ENCODE measurements at places on chromosomes 16 and 17.
A peak's percentile ranks its signal among the peaks of the same experiment; 100 is the strongest.

DNA sequence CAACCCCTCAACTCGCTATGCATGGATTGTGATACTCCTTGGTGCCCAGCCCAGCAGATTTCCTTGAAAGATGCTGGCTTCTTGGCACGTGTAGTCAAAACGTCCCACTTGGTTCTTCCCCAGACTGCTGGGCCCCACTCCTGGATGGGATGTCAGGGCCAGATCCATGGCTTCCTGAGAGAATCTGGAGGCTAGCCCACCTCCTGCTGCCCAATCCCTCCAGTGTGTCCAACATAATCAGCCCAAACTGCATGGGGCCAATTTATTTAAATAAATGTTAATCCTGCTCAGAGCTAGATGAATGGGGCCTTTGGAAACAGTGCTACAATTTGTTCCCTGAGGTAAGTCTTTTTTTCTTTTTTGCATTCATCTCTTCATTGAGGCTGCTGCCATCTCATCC is 49.4 kb downstream of the WSB1 start:
- DNase-seq = no peak

DNA sequence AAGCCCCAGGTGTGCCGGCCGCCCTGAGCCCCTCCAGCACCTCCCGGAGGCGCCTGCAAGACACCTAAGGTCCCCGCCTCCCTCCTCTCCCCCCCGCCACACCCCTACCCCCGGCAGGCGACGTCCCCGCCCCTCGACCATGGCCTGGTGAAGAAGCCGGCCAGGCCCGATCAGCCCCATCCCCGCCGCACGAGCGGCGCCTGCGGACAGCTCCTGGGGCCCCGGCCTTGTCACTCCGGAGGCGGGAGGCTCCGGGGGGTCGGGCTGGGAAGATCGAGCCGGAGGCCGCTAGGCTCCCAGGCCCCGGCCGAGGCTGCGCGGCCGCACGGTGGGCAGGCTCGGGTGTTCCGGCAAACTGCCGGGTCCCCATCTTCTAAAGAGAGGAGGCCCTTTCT is 405 bp upstream of the ACE start:
- DNase-seq = no peak

GRCh38 chr17:49637050-49637449 is 40.8 kb downstream of the SPOP start:
- no peak for DNase-seq

DNA sequence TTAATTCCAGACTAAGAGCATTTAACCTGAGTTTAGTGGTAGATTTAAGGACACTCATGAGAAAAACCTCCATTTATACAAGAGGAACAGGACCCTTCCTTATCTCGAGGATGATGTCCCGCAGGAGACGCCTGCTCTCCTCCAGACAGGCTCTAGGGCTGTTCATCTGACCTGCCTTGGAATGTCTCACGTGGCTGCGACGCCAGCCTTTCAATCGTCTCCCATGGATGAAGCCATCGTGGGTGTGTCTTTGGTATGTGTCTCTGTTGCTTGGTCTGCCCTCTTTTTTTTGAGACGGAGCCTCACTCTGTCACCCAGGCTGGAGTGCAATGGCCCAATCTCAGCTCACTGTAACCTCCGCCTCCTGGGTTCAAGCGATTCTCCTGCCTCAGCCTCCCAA is 16.5 kb downstream of the CHMP6 start:
- DNase-seq = no peak

DNA sequence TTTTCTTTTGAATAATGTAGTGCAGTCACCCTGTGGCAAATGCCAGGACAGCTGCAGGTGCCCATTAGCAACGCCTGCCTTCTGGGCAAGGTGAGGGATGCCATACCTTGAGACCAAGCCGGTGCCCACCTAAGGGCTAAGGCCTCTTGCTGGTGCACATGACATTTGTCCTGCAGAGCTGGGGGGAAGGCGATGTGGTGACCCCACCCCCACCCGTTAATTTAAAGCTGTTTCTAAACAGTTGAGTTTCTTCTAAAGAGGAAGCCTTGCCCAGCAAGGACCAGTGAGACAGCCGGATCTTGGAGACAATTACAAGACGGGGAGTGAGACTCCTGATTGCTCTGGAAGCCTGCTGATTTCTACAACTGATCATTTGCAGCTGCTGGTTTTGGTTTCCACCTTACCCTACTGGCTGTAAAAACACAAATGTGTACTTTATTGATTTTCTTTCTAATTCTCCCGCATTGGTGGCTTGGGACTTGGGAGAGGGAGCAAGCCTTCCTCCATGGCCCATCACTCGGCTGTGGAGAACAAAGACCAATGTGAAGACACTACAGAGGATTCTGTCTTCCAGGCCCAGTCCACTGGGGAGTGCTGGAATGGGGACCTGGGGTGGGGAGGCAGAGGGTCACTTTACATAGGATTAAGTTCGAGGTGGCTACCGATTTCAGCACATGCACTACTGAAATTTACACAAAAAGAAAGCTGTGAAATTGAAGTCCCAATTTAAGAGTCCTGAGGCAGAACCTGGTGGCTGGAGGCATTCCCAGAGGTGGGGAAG is 2.7 kb downstream of the CDK5R1 start:
- DNase-seq = no peak

GRCh38 chr16:22397464-22397863 is 23.0 kb upstream of the CDR2 start:
- no peak for DNase-seq

DNA sequence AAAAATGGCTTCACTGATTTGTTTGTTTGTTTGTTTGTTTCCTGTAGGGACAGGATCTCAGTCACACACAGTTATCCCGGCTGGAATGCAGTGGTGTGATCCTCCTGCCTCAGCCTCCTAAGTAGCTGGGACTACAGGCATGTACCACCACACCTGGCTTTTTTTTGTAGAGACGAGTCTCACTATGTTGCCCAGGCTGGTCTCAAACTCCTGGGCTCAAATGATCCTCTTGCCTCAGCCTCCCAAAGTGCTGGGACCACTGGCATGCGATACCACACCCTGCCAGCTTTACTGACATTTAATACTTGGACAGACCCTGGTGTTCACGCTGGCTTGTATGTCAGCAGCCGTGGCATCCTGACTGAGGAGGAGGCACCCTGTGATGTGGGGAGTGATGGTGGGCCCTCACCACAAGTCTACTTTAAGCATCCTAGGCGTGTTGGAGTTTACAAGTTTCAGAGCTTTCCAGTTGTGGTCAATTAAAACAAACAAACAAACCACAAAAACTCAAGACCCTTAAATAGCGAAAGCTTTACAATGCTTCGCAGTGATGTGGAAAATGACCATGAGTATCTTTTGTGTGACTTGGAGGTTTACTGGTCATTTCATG is 5.1 kb downstream of the ABCA3 start:
- no peak for DNase-seq

- peak; percentile 33 for DNase-seq
Measured at GRCh38 chr17:41962768-41963434, 3.7 kb upstream of the CNP start.

DNA sequence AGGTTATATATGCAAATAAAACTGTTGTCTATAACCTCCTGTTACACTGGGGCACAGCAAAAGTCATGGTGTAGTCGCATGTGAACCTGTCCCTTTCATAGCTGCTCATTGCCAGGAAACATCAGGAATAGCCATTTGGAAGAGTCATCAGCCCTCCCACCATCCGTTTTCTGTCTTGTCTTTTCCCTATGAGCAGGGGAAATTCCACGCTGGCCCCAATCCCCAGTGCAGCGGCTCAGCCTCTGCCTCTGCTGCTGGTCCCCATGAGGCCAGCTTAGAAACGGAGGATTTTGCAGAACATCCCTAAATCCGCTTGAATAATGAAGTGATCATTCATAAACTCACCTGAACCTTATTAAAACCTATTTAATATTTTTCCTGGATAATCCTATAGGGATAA is 10.5 kb downstream of the MAPT start:
- DNase-seq = no peak

- no peak for DNase-seq
Measured at GRCh38 chr17:45300060-45300751, 16.6 kb downstream of the MAP3K14 start.

DNA sequence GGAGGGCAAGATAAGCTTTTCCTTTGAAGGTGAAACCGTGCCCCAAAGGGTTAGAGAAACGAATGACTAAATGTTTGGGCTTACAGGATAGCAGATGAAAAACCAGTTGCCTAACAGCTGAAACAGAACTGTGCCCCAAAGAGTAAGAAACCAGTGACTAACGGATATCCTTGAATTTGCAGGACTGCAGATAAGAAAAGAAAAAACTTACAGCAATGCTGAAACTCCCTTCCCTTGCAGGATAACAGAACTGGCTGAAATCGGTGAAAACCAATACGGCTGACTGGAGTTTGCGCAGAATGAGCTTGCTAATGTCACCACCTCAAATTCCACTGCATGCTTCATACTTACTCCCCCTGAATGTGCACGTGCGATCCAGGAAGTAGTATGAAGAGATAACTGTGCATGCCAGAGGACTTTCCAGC is 175.2 kb upstream of the NLRP1 start:
- no peak for DNase-seq

GRCh38 chr17:70268383-70268782 is 99.1 kb downstream of the KCNJ2 start:
- no peak for DNase-seq

DNA sequence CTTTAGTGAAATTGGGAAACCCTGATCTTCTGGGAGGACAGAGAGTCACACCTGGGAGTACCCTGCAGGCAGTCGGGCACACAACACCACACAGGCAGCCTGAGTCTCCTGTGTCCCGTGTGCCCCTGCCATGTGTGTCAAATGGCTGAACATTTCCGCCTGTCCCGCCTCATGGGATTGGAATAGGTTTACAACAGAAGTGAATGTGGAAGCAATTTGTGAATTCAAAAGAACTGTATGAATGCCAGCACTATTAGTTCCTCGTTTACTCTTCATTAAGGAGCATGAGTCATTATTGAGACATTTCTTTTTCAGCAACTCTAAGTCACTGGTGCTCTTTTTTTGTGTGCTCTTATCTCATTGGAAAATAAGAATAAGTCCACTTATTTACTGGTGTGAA is 226.5 kb downstream of the PMP22 start:
- DNase-seq = no peak

GRCh38 chr17:34825102-34825501 is 136.2 kb downstream of the CCT6B start:
- DNase-seq = no peak

DNA sequence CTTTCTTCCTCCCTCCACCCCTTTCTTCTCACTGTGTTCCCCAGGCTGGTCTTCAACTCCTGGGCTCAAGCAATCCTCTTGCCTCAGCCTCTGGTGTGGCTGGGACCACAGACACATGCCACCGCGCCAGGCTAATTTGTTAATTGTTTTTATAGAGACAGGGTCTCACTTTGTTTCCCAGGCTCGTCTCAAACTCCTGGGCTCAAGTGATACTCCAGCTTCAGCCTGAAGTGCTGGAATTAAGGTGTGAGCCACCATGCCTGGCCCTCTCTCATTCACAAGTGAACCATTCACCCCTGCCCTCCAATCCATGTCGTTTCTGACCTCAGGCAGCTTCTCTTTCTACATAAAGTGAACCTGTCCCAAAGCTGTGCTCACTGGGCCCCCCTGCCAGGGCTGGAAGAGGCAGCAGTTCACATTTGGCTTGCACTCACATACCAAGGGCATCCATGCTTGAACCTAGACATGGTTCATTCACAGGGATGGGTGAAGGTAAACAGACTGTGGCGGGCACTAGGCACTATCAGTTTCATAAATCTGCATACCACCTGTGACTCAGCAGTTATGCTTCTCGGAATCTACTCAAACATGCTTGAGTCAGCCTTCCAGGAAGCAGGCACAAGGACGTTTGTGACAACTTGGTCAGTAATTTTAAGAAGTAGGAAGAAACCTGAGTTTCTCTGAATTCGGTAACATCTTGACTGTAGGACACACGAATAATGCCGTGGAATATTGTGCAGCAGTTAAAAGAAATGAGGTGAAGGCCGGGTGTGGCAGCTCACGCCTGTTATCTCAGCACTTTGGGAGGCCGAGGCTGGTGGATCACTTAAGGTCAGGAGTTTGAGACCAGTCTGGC is 6.0 kb upstream of the RNF213 start:
- peak; percentile 82 for DNase-seq
